SJSA1 (cell line): ENCODE measurements at places on chromosomes 1 and 21. TPM values are rescaled to one million over a fixed set of nuclear protein-coding genes. Genes with fewer than 3 reads are reported as not detected.

Gene EDARADD
- not detected in 2 replicates for total RNA-seq

Gene TCEA3
- total RNA-seq, result 1.3 and 1.7 TPM in 2 replicates

Gene KRTAP7-1
- total RNA-seq, result not detected in 2 replicates

Gene TNNT2
- total RNA-seq, result not detected in 2 replicates

Gene B3GALT5
- 0.76 and 1.2 TPM in 2 replicates for total RNA-seq

DNA sequence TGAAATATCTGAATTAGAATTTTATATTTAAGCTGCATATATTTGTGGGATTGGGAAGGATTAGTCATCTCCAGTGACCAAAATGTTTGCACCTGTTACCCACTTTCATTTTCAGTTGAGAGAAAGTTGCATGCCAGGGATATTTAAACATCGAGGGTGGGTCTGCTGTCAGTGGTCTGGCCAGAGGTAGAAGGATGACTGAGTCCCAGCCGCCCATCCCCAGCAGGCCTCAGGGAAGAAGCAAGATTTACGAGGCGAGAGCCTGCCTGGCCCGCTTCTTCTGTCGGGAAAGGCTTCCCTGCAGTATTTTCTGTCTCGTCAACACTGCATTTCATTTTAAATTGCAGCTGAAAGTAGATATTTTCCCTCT lies 1.4 kb upstream of the MAN1C1 start:
- DNase-seq, result no peak
- no peak overlapping the region for H3K27ac ChIP-seq
- H3K4me1 ChIP-seq, result peaks cover 21% of the 10 kb centered on the region
- H3K4me3 ChIP-seq, result no peak overlapping the region

DNA sequence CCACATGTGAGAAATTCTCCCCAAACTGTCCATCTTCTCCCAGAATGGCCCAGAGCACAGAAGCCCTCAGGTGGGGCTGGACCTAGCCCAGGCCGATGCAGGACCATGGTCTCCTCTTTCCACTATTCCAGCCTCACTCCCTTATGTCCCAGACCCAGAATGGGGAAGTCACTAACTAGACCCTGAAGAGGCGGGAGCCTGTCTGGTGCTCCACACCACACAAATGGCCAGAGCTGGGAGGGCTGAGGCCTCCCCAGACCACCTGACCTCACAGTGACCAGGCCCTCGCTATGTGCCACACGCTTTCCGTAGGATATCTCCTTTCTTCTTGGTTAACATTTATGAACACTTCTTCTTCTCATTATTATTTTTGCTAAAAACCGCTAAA lies 54.9 kb upstream of the EDN2 start:
- peaks cover 26% of the 10 kb centered on the region for H3K4me1 ChIP-seq
- no peak overlapping the region for H3K4me3 ChIP-seq
- no peak for DNase-seq
- H3K27me3 ChIP-seq, result no peaks in the 10 kb centered on the region

DNA sequence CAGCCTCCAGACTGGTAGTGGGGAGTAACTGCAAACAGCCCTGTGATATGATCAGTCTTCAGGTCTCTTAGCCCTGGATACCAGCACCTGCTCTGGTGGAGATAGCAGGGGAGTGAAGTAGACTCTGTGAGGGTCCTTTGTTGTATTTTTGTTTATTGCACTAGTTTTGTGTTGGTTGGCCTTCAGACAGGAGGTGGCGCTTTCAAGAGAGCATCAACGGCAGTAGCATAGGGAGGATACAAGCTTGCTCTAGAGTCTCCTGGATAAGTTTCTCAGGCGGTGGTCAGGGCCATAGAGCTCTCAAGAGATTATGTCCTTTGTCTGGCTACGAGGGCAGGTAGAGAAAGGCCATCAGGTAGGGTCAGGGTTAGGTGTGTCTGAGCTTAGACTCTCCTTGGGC lies 116.4 kb downstream of the USH2A start:
- no peak for DNase-seq
- H3K27me3 ChIP-seq, result no peaks in the 10 kb centered on the region
- no peaks in the 10 kb centered on the region for H3K4me1 ChIP-seq
- H3K36me3 ChIP-seq, result no peaks in the 10 kb centered on the region
- H3K4me3 ChIP-seq, result no peak overlapping the region

DNA sequence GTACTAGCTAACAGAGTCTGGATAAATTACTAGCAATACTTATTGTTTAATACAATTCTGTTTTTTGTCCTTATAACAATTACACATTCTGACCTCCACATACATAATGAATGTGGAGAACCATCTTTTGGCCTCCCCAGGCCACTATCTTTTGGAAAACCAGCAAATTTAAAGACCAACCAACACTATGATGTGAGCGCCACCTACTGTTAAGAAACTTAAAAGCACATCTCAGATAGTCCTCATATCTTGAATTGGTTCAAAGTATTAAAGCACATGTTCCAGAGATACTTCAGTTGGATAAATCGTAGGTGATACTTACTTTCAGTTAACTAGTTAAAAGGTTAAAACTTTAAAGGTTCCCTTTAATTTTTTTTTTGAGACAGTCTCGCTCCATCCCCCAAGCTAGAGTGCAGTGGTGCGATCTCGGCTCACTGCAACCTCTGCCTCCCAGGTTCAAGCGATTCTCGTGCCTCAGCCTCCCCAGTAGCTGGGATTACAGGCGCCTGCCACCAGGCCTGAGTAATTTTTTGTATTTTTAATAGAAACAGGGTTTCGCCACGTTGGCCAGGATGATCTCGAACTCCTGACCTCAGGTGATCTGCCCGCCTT lies 29.3 kb upstream of the USP1 start:
- no peak overlapping the region for H3K4me3 ChIP-seq
- no peaks in the 10 kb centered on the region for H3K4me1 ChIP-seq
- H3K36me3 ChIP-seq, result no peaks in the 10 kb centered on the region
- H3K27me3 ChIP-seq, result no peaks in the 10 kb centered on the region
- DNase-seq, result no peak
- H3K27ac ChIP-seq, result no peak overlapping the region

GRCh38 chr1:229815961-229816360 lies 189.9 kb downstream of the URB2 start:
- H3K27ac ChIP-seq, result no peak overlapping the region
- H3K4me1 ChIP-seq, result no peaks in the 10 kb centered on the region
- H3K27me3 ChIP-seq, result no peaks in the 10 kb centered on the region
- no peak for DNase-seq
- no peak overlapping the region for H3K4me3 ChIP-seq
- no peaks in the 10 kb centered on the region for H3K36me3 ChIP-seq

- peaks cover 27% of the 10 kb centered on the region for H3K36me3 ChIP-seq
- DNase-seq, result peak; percentile 92
- peak overlapping the region; percentile 96 for H3K4me3 ChIP-seq
- peak overlapping the region; percentile 69 for H3K27ac ChIP-seq
- H3K4me1 ChIP-seq, result peaks cover 37% of the 10 kb centered on the region
These were observed 484 bp upstream of the RHOC start for GRCh38 chr1:112707221-112708001.

DNA sequence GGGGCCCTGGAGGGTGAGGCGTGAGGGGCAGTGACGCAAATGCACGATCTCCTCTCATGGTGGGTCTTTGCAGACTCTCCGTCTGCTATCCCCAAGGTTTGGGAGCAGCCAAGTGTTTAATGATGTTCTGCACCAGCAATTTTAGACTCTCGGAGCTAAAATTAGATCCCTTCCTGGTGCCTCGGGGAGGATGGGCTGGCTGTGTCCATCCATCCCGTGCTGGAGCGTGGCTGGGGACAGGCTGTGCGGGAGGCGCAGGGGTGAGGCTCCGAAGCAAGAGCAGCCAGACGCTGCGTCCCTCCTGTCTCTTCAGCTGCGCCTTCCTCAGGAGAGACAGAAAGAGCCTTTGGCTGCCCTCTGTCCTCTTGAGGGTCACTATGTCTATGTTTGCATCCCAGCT lies 387.6 kb downstream of the CAMTA1 start:
- no peaks in the 10 kb centered on the region for H3K36me3 ChIP-seq
- no peak for DNase-seq
- no peaks in the 10 kb centered on the region; the same call in 1 of the 2 replicates for H3K27me3 ChIP-seq
- H3K4me3 ChIP-seq, result no peak overlapping the region
- no peak overlapping the region for H3K27ac ChIP-seq

DNA sequence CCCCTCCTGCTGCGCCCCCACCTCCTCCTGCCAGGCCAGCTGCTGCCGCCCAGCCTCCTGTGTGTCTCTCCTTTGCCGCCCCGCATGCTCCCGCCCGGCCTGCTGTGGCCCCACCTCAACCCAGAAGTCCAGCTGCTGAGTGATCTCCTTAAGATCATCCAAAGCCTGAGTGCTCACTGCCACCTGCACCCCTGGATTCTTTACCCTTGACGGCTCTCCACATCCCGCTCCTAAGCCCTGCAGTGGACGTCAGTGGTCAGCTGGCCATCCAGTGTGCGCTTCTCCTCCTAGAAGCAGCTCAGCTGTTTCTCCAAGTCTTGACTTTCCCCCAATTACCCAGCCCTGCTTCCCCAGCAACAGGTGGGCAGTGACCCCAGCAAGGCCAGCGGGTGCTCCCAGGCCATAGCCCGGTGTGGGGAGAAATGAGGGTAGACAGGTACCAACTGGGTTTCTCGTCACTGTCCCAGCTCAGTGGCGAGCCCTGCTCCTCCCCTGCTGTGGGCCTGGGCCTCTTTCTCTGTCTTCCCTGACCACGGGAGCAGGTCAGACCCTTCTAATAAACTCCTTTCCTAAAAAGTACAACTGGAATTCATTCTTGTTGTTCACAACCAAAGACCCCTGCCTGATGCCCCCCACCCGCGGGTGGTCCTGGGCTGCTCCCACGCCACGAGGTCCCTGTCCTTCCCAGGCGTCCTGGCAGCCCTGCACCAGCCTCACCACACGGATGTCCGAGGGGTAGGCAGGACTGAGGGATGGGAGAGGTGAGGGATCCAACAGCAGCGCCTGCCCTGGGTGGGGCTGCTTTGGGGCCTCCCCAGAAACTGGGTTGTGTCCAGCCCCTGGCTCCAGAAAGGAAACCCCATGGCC lies 1.4 kb downstream of the KRTAP10-7 start:
- no peak overlapping the region for H3K4me3 ChIP-seq
- DNase-seq, result no peak
- peaks cover 14% of the 10 kb centered on the region; the same call in 1 of the 2 replicates for H3K27me3 ChIP-seq

- H3K27me3 ChIP-seq, result no peaks in the 10 kb centered on the region
- H3K36me3 ChIP-seq, result no peaks in the 10 kb centered on the region
- no peak overlapping the region for H3K27ac ChIP-seq
These were observed 678.0 kb upstream of the USP24 start for GRCh38 chr1:55893155-55893554.

DNA sequence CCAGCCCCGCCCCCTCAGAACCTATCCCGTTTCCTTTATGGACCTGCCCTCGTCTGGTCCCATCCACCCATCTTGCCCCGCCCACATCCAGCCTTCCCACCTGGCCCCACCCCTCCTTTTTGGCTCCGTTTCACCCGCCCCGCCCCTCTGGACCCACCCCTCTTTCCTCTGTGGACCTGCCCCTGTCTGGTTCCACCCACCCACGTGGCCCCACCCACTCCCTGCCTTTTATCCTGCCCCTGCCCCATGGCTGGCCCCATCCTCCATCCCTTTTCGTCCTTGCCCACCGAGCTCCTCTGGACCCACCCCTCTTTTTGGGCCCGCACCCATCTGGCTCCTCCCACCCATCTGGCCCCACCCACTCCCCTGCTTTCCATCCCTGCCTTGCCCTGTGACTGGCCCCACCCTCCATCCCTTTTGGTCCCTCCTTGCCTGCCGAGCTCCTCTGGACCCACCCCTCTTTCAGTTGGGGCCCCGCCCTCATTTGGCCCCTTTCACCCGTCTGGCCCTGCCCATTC lies 177.3 kb downstream of the CAMTA1 start:
- H3K4me1 ChIP-seq, result no peaks in the 10 kb centered on the region
- H3K27ac ChIP-seq, result no peak overlapping the region
- no peaks in the 10 kb centered on the region for H3K36me3 ChIP-seq
- H3K4me3 ChIP-seq, result no peak overlapping the region

DNA sequence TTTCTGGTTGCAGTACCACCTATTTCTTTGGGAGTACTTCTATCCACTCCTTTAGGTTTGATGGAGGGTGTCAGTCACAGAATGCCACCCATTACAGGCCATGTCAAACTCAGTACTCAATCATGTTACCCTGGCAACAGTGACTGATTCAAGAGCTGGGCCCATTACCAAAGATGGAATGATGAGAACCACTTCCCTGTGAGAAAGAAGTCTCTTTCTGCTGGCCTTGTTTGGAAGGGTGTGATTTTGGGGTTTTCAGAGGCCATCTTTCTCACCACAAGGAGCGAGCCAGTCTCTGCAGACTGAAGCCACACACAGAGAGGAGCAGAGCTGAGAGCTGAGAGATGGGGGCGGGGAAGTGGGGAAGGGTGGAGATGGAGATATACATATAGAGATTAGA lies 13.9 kb upstream of the STUM start:
- H3K4me3 ChIP-seq, result no peak overlapping the region
- no peaks in the 10 kb centered on the region for H3K4me1 ChIP-seq
- H3K27ac ChIP-seq, result no peak overlapping the region
- peaks cover 6% of the 10 kb centered on the region; the same call in 1 of the 2 replicates for H3K27me3 ChIP-seq

DNA sequence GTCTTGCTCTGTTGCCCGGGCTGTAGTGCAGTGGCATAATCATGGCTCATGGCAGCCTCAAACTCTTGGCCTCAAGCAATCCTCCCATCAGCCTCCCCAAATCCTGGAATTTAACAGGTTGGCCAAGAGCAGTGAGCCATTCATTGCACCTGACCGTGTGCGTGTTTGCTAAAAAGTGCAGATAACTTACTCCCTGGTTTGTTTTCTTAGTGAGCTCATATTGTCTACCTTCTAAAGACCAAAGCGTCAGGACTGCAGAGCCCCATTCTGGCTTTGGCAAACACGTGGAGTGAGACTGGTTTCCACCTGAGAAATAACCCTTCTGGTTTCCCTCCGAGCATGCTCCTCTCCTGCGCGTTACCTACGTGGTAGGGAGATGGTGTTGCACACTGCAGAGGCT lies 32.2 kb upstream of the CA6 start:
- no peak for DNase-seq
- no peak overlapping the region for H3K4me3 ChIP-seq
- H3K27me3 ChIP-seq, result no peaks in the 10 kb centered on the region
- H3K4me1 ChIP-seq, result no peaks in the 10 kb centered on the region
- no peaks in the 10 kb centered on the region for H3K36me3 ChIP-seq

GRCh38 chr21:37339552-37339939 lies 27.0 kb upstream of the DYRK1A start:
- H3K36me3 ChIP-seq, result no peaks in the 10 kb centered on the region
- H3K27me3 ChIP-seq, result no peaks in the 10 kb centered on the region
- no peak for DNase-seq
- H3K4me1 ChIP-seq, result peaks cover 18% of the 10 kb centered on the region
- H3K4me3 ChIP-seq, result no peak overlapping the region

DNA sequence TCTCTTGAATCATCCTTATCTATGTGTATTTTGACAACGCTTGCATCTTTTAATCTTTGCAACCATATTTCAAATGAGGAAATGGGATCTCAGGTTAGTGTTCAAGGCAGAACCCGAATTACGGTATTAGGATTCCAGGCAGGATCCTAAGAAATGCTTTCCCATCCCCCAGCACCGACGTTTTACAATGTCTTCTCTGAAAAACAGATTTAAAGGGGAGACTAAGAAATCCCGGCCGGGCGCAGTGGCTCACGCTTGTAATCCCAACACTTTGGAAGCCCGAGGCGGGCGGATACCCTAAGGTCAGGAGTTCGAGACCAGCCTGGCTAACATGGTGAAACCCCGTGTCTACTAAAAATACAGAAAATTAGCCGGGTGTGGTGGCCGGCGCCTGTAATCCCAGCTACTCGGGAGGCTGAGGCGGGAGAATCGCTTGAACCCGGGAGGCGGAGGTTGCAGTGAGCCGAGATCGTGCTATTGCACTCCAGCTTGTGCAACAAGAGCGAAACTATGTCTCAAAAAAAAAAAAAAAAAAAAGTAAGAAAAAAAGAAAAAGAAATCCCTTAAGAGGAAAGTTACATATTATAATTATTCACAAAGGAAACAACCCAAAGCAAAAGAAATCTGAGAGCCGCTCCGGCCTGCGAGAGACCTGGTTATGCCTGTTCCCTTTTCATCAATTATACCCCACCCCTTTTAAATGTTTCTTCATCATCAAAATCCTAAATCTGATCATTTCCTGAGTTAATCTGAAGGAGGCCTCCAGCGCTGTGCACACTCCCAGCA lies 801 bp upstream of the GORAB start:
- no peaks in the 10 kb centered on the region for H3K27me3 ChIP-seq
- peak overlapping the region; percentile 89 for H3K27ac ChIP-seq
- H3K4me3 ChIP-seq, result peak overlapping the region; percentile 54
- peaks cover 11% of the 10 kb centered on the region for H3K4me1 ChIP-seq
- H3K36me3 ChIP-seq, result peaks cover 12% of the 10 kb centered on the region
